ENCODE measurements at places on chromosomes 4 and X.

- no peak for DNase-seq
These were observed 208.8 kb upstream of the VEGFC start for GRCh38 chr4:177001271-177002175.

DNA sequence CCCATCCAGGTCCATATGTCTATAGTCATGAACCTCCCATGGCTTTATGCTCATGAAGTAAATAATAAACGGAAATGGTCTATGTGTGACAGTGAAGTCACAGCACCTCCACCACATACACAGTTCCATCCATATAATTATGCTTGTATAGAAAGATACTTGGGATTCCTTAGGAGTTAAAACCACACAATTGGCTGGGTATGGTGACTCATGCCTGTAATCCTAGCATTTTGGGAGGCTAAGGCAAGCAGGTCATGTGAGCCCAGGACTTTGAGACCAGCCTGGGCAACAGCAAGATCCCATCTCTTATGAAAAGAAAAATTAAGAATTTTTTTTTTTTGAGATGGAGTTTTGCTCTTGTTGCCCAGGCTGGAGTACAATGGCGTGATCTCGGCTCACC is 55.6 kb upstream of the RBM47 start:
- DNase-seq = no peak

GRCh38 chr4:151455212-151455611 is 46.2 kb downstream of the FHIP1A start:
- no peak for DNase-seq

- no peak for DNase-seq
These were observed 58.3 kb downstream of the INTS12 start for GRCh38 chr4:105650190-105650589.

GRCh38 chr4:167088115-167088514 is 146.2 kb downstream of the SPOCK3 start:
- no peak for DNase-seq

DNA sequence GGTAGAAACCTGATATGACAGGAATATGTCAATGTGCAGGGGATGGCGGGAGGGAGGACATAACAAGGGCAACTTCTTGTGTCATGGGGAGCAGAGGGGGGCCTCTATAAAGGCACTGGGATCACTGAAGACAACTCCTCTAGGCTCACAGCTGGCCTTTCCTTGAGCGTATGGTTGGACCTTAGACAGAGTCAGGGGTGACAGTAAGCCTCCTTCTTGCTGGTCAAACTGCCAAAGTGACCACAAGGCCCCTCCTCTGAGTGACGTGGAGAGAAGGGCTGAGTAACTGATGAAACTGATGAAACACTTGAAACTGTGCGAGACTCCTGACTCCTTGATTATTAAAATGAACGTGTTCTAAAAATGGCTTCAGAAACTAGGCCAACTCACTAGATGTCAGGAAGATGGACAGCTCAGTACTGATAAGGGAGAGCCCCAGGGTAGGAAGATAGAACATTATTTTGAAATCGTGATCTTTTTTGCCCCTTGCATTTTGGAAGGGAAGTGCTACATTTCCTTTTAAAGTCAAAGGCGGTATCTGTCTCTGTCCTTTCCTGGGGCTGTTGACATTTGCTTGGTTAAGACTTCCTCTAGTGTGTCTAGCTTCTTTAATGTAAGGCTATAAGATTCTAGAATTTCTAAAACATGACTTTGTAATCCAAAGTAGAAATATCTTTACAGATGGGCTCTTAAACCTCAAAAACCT is 1.6 kb downstream of the RAB33A start:
- no peak for DNase-seq

DNA sequence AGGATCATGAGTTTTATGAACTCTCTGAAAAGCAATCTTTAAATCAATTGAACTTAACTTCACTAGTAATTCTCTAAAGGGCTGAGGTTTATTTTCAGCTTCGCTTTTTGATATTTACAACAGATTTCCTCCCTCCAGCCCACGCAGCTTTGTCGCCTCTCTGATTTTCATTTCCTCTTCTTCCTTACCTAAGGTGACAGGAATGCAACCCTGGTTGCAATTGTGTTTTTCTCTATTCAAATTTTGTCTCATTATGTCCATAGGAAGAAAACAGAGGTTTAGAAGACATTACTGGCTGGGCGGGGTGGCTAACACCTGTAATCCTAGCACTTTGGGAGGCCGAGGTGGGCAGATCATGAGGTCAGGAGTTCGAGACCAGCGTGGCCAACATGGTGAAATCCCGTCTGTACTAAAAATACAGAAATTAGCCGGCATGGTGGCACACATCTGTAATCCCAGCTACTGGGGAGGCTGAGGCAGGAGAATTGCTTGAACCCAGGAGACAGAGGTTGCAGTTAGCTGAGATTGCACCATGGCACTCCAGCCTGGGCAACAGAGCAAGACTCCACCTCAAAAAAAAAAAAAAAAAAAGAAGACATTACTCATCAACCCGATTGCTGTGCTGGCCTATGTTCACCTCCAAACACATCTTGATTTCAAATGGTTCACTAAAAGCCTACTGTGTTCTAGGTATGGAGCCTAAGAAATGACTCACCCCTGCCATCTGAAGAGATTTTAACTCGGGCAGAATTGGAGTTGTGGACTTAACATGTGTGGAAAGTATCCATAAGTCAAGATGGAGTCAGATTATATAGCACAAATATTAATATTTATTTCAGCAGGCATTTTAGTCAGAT is 36.8 kb downstream of the VSIG4 start:
- DNase-seq = no peak

DNA sequence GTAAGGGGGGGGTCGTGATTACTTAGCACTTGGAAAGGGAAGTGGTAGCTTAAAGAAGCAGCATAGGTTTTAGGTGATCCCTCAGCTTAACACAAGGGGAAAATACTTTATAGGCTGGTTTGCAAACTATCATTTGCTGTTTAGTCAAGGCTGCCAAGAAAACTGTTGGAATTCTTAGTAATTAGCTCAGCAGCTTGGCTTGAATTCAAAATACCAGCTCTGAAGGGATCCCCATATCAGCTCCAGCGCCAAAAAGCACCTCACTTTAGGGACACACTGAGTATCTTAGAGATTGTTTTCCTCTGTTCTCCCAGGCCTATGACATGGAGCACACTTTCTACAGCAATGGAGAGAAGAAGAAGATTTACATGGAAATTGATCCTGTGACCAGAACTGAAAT is 8.8 kb downstream of the TNMD start:
- DNase-seq = no peak

DNA sequence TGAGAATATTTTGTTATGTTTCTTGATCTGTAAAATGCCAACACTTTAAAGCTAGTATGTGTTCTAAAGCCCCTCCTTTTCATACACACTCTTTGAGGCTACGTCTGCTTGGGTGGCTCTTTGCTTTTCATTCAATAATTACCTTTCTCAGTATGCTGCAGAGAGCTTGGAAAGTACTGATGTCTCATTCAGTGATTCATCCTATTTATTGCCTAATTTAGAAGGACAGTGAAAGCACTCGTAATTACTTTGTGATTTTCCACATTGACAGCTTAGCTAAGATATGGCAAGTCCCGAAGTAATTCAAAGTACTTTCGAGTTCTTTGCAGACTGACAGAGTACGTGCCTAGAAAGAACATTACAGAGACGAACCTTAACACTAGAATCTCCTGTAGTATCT is 57.2 kb downstream of the BMP15 start:
- DNase-seq = no peak

GRCh38 chr4:4631150-4631549 is 89.3 kb upstream of the STX18 start:
- no peak for DNase-seq
